ENCODE measurements at places on chromosomes 1 and 21.

DNA sequence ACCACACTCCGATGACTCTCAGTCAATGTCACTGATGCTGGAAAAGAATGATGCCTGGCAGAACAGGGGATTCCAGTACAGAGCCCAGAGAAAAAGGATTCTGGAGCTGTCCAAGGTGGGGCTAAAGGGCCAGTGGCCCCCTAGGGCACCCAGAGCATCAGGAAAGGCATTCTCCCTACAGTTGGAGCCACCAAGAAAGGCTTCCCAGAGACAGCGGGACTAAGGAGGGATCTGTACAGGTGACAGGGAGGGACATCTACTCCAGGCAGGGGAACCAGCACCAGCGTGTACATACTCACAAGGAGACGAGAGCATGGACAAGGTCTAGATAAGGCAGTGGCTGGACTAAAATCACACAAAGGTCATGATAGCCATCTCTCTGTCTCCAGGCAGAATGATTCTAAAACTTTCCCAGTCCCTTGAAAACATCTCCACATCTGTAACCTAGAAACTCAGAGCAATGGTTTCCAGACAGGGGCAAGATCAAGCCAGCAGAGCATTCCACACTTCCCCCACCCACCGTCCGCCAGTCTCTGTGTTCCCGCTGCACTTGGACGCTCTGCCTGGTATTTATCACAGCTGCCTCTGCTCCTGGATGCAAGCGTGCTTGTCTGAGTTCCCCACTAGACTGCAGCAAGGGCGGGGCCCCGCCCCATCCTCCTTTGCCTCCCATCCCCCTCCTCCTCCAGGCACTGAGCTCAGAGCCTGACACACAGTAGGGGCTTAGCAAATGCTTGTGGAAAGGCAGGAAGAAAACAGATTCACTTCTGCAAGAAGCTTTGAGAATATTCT lies 111.6 kb upstream of the ZC3H12A start:
- no peak for DNase-seq

GRCh38 chr1:90834354-90834885 lies 117.3 kb upstream of the BARHL2 start:
- DNase-seq: no peak

DNA sequence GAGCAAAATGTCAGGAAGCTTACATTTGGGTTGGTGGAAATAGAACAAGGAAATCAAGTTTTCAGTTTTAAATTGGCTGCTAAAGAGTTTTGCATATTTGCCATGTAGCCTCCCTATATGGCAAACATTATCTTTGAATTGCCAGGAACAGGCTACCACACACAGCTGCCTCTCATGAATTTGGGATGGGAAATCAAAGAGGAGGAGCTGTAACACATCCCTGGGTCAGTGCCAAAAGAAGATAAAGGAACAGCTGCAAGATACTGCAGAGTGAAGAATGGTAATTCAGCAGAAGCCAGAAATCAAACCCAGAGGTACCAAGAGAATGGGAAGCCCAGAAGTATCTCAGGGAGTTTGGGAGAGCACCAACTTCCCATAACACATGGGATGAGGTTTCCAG lies 18.6 kb upstream of the RASAL2 start:
- no peak for DNase-seq

- no peak for DNase-seq
Observed at GRCh38 chr1:24181619-24182018, 5.5 kb downstream of the IFNLR1 start.

GRCh38 chr1:241459186-241459802 lies 60.3 kb downstream of the FH start:
- no peak for DNase-seq

DNA sequence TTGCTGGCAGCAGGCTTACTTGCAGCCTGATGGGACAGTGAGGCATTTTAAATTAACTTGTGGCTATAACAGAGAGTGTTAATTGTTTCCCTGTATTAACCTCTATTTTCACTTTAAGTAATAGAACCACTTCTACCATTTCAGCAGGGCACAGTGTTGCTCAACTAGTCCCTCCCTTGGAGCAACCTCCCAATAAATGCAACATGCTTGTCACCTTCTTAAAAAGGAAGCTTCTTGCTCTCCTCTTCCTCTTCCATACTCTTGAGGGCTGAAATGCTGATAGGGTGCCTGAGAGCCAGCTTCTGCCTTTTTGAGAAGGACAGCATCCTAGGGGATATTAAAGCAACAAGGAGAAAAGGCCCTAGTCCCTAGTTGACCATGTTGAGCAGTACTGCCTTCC lies 52.1 kb downstream of the C4BPA start:
- no peak for DNase-seq

- DNase-seq: no peak
Observed at GRCh38 chr21:41761934-41762635, 4.8 kb downstream of the RIPK4 start.

DNA sequence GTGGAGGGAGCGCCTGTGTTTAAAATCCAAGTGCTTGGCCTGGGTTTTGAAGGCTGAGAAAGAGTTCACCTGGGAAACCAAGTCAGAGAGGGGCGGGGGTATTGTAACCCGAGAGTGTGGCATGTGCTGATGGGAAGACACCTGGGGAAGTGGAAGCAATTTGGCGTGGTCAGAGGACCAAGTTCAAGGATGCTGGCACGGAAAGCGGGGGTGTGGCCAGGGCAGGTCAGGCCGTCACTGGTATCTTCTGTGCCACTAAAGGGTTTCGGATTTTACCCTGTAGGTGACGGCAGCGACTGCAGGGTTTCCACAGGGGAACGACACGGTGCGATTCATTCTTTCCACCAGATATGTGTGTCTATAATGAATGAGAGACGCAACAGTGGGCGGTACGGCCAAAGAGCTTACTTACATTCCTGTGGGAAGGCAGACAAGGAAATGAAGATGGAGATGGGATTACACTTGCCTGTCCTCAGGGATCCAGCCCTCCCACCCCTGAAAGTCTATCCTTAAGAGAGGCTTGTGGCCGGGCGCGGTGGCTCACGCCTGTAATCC lies 31.3 kb downstream of the CA6 start:
- no peak for DNase-seq

- DNase-seq: no peak
Observed at GRCh38 chr1:93148001-93148400, 32.2 kb downstream of the TMED5 start.

DNA sequence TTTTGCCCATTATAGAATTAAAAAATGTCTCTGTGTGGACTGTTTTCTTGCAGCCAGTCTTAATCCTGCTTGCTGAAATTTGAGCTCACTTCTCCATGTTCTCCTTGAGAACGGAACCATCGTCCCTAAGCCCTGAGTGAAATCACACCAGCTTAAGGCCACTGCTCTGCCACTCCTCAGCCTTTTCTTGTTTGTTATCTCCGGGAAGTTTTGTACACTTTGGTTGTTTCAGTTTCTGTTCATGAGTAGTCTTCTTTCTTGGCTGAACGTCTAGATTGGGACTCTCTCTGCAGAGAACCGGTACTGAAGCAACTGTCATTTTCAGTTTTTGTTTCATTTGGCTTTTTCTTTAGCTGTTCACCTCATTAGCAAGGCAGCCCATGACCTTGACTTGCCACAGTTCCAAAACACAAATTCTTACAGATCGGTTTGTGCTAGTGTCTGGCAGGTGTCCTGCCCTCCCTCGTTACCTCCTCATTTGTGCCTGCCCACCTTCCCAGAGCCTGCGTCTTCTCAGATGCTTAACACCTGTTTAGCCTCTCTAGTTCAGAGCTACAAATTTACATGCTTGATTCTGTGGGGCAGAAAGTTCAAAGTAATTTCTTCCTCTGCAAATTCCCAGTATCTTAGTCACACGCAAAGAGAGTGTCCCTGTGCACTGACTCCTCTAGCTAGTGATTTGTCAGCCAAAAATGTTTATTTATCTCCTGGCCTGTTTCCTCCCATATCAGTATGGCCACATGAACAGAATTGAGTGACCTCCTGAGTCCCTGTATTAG lies 12.4 kb downstream of the PSEN2 start:
- DNase-seq: no peak

- no peak for DNase-seq
Observed at GRCh38 chr1:28507247-28507645, 1.4 kb downstream of the RCC1 start.

- no peak for DNase-seq
Observed at GRCh38 chr21:38834725-38835124, 29.0 kb downstream of the ETS2 start.

DNA sequence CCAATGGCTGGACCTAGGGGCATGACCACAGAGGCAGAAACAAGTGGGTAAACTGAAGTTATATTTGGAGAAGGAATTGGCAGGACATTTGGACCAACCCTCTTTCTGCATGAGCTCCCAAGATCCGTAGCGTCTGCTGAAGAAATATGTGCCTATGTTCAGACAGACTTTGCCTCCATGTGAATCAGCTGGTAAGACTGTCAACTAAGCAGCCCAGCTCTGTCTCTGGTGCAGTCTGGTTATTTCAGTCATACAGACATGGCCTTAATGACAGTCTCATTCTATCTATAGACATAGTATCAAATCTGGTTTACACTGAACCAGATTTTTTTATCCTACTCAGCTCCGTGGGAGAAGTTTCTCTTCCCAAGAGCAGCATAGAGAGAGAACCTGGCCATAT lies 63.1 kb upstream of the PBX1 start:
- DNase-seq: no peak

- DNase-seq: no peak
Observed at GRCh38 chr1:230332575-230333066, 93.5 kb downstream of the PGBD5 start.

GRCh38 chr1:2278591-2279209 lies 50.6 kb downstream of the SKI start:
- no peak for DNase-seq

DNA sequence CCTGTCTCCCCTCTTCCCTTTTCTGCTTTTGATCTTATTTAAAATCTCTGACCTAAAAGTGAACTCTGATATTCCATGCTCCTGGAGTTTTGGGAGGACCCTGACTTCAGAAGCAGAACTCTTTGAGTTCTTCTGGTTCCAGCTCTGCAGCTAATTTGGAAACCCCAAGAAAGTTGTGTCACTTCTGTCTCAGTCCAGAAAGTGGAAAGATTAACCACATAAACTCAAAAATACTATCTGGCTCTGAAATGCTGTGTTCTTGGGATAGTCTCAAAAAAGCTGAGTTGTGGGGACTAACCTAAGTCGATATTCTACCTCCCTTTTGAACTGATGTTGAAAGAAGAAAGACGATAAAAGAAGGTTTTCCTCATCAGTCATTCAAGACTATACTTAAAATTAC lies 59.8 kb downstream of the ITPKB start:
- DNase-seq: no peak

DNA sequence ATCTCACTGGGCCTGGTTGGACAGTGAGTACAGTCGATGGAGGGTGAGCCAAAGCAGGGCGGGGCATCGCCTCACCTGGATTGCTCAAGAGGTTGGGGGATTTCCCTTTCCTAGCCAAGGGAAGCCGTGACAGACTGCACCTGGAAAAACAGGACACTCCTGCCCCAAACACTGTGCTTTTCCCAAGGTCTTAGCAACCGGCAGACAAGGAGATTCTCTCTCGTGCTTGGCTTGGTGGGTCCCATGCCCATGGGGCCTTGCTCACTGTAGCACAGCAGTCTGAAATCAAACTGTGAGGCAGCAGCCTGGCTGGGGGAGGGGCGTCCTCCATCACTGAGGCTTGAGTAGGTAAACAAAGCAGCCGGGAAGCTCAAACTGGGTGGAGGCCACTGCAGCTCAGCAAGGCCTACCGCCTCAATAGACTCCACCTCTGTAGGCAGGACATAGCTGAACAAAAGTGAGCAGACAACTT lies 11.3 kb downstream of the C1orf105 start:
- DNase-seq: no peak
